ENCODE measurements at places on chromosomes 1 and 21.

DNA sequence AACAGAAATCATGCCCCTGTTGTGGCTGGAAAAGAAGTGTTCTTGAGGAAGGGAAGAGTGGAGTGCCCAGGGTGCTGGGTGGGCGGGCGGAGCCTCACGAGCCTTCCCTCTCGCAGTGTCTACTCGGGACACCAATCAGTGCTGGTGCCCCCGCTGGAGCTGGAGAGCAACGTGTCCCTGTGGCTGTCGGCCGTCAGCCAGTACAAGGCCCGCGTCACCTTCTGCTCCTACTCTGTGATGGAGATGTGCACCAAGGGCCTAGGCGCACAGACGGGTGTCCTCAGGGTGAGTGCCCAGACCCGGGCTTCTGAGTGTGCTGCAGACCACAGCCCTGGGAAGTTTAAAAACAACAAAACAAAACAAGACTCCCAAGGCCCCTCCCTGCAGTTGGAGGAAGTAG, 47.4 kb downstream of the S100B start:
- no peak for DNase-seq

- DNase-seq: no peak
Measured at GRCh38 chr1:184223216-184223615, 163.6 kb upstream of the C1orf21 start.

GRCh38 chr1:58082596-58082995, 463.9 kb downstream of the OMA1 start:
- DNase-seq: no peak

GRCh38 chr1:201511396-201511940, 4.5 kb upstream of the CSRP1 start:
- no peak for DNase-seq

DNA sequence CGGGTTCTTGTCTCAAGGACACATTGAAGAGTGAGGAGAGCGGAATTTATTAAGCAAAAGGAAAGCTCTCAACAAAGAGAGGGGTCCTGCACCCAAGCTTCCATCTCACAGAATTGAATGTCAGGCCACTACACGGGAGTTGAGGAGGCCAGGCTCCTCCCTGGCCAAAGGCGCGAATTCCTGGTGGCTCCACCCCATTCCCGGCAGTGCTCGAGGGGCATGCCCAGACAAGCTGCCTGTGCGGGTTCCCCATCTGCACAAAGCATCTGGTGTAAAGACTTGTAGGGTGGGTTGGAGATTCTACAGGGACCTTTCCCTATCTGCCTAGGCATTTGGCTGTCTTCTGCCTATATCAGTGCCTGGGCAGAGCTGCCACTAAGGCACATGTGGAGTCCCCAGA, 648.5 kb upstream of the PKN2 start:
- no peak for DNase-seq

DNA sequence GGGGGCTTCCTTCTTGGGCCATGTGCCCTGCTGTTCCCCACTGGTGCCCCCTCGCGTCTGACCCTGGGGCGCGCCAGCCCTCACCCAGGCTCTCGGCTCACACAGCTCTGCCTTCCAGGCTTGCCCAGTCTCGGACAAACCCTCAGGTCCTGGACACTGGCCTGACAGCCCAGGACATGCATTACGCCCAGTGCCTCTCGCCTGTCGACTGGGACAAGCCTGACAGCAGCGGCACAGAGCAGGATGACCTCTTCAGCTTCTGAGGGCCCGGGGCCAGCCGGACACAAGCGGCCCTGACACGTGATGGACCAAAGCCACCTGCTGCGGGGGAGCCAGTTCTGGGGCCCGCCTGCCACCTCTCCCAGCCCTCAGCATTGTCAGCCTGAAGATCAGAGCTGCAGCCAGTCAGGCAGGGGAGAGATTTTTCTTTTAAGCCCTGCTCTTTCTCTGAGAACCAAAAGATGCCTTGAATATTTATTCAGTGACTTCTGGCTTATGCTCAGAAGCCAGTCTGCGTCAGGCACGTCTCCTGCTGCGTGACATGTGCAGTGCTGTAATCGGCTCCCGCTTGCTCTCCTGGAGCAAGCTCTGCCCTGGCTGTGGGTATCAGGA, 23.4 kb downstream of the LDLRAP1 start:
- no peak for DNase-seq

GRCh38 chr1:172602706-172603105, 56.2 kb upstream of the FASLG start:
- no peak for DNase-seq

GRCh38 chr1:201350884-201351283, 26.6 kb downstream of the TNNT2 start:
- DNase-seq: no peak

GRCh38 chr1:70462611-70463010, 51.5 kb downstream of the CTH start:
- DNase-seq: no peak

GRCh38 chr1:888297-888696, 35.4 kb upstream of the SAMD11 start:
- no peak for DNase-seq

GRCh38 chr1:209038316-209038715, 545.2 kb upstream of the CAMK1G start:
- DNase-seq: no peak

GRCh38 chr1:212346601-212347000, 61.4 kb downstream of the PPP2R5A start:
- no peak for DNase-seq

GRCh38 chr1:25544819-25545218, 1.4 kb downstream of the LDLRAP1 start:
- DNase-seq: peak; percentile 36

DNA sequence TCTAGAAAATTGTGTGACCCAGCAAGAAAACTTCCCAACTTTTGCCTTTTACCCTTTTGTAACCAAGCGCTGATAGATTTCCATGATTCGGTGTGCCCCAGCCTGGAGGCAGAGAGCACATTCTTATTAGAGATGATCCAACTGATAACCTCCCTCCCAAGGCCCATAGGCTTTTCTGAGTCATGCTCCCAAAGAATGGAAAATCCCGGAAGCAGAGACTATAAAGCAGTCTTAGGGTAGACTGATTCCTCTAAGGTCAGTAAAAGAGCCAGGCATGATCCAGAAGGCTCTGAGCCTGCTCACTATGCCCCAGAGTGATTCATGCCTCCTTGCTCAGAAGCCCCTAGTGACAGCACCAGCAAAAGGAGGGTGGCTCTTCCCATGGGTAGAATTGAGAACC, 4.3 kb downstream of the CAMK1G start:
- peak; percentile 75 for DNase-seq

GRCh38 chr1:47228644-47229030, 3.4 kb downstream of the TAL1 start:
- peak; percentile 58 for DNase-seq

Data from dermis blood vessel endothelial cell (primary cell).